NCI-H146 (cell line): ENCODE measurements at places on chromosomes 16 and 17.

GRCh38 chr17:77366558-77367245 lies 225.9 kb downstream of the SEC14L1 start:
- no peak for DNase-seq

GRCh38 chr16:49588026-49588425 lies 214.4 kb downstream of the C16orf78 start:
- no peak for DNase-seq

- DNase-seq: no peak
Observed at GRCh38 chr16:22027633-22028032, 19.7 kb downstream of the MOSMO start.

DNA sequence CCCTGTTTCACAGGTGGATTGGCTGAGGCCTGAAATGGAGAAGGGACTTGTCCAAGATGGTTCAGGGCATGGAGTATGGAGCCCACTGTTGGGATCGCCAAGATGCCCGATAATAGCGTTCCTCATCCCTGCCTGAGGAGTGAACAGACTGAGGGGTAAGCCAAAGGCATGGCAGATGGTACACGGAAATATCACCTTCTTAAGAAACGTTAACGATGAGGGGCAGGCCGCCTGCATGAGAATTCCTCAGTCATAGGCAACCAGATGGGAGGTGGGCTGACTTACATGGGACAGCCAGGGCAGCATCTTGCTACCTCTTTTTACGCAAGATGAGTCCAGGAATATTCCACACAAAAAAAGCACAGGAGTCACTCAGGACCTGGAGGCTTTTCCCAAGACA lies 188.1 kb downstream of the CCDC182 start:
- no peak for DNase-seq

GRCh38 chr17:33152783-33153182 lies 140.3 kb downstream of the ASIC2 start:
- no peak for DNase-seq

DNA sequence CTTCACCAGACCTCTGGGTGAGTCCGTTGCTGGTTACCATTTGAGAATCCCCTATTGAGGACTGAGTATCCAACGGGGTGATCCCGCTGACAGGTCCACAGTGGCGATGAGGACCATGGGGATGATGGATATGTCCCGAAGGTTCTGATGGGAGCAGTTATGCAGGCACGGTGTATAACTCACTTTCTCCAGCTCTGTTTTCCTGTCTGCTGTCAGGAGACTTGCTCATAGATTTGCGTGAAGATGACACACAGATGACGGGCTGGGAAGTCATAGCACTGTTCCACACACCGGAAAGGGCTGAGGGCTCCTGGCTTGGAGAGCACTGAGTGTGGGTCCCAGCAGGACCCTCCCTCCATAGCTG lies 22.2 kb upstream of the ADCY7 start:
- no peak for DNase-seq

- no peak for DNase-seq
Observed at GRCh38 chr16:88805340-88805715, 1.7 kb downstream of the CDT1 start.

GRCh38 chr16:56977823-56978430 lies 11.4 kb upstream of the NLRC5 start:
- DNase-seq: no peak

DNA sequence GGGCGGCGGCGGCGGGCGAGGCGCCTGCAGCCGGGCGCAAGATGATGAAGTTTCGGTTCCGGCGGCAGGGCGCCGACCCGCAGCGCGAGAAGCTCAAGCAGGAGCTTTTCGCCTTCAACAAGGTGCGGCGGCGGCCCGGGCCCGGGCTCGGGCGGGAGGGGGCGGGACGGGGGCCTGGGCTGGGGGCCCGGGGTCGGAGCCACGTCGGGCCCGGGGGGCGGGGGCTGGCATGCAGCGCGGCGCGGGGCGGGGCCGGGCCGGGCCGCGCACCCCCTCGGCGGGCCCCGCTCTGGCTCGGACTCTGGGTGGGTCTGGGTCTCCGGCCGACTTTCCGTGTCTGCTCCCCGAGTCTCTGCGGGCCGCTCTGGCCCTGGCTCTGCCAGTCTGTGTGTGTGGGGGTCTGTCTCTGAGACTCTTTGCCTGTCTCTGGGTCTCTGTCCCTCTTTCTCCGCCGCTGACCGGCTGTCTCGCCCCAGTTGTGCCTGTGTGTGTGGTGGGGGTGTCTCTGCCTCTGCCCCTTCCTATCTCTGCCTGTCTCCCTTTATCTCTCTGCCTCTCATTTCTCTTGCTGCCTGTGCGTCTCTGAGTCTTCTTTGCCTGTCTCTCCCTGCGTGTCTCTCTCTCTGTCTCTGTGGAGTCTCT lies 328 bp downstream of the LLGL1 start:
- no peak for DNase-seq

DNA sequence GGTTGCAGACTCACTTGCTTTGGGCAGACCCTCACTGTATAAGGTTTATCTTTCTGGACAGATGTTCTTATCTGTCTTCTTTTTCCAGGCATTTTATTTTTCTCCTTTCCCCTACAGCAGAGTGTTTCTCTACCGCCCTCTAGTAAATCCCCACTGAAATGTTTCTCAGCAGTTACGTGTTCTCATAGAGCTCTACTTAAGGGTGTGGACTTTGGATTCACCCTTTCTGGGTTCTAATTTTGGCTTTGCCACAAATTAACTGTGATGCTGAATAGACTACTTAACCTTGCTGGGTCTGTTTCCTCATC lies 2.0 kb downstream of the ADAT1 start:
- peak; percentile 0 for DNase-seq

- DNase-seq: no peak
Observed at GRCh38 chr16:58727028-58727781, 6.9 kb downstream of the GOT2 start.

DNA sequence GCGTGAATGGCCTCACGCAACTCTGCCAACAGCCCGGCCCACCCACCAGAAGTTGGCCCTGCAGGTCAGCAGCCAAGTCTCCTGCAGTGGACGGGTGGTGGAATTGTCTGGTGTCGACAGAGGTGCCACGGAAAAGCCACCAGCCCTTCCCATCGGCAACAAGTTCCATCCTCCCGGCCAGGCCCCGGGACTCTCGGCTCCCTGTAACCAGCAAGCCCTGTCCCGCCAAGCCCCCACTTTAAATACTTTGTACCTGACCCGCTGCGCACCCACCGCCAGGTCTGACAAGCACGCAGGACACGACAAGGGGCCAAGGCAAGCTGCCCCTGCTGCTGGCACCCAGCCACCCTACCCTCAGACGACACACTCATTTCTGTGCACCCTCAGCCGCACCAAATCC lies 100.8 kb downstream of the RBFOX3 start:
- DNase-seq: no peak

- DNase-seq: peak; percentile 55
Observed at GRCh38 chr17:6450926-6451832, 6.9 kb downstream of the PIMREG start.

- DNase-seq: no peak
Observed at GRCh38 chr16:70438585-70438968, 323 bp downstream of the ST3GAL2 start.

DNA sequence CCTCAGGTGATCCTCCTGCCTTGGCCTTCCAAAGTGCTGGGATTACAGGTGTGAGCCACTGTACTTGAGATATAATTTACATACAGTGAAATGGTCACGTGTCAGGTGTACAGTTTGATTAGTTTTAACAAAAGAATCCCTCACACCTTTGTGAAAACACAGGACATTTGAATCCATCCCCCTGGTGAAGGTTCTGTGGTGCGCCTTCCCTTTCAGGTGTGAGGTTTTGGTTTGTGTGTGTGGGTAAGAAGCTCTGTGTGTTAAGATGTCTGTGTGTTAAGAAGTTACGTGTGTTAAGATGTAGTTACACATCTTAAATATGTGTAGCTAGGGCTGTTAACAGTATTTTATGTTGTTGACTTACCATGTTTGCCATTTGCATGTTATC lies 4.4 kb downstream of the SEC14L1 start:
- no peak for DNase-seq

GRCh38 chr16:57663917-57664661 lies 4.0 kb upstream of the ADGRG3 start:
- DNase-seq: no peak

DNA sequence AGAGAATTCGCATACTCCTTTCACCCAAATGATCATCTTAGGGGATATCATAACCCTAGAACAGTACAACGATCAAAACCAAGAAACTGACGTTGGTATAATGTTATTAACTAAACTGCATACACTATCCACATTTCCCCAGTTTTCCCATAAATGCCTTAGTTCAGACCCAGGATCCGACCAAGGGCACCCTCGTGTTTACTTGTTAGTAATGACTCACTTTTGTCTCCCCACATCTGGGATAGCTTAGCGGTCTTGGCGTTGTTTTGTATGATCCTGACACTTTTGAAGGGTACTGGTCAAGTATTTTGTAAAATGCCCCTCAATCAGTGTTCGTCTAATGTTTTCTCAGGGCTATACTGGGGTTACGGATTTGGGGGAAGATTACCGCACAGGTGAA lies 8.0 kb downstream of the HS3ST3A1 start:
- no peak for DNase-seq

GRCh38 chr17:58153046-58153445 lies 4.9 kb downstream of the OR4D1 start:
- no peak for DNase-seq

- no peak for DNase-seq
Observed at GRCh38 chr17:66364508-66364907, 62.1 kb downstream of the PRKCA start.

DNA sequence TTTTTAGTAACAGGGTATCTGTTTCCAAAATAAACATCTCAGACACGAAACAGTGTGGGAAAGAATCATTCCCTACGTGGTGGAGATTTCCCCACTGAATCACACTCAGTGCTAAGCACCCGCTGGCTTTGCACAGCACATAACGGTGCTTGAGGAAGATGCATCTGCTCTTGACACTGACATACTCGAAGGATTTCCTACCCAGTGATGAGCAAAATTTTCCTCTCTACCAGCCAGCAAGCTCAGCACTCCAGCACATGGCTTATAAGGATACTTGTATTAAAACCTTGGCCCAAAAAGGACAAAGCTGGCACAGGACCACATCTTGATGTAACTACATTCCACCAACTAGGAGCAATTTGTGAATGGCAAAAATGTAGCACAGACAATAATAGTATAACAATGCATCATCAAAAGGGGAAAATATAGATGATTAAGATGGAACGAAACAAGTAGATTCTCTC lies 59.0 kb downstream of the ANKFY1 start:
- no peak for DNase-seq

- peak; percentile 42 for DNase-seq
Observed at GRCh38 chr16:84117494-84117843, 727 bp upstream of the MBTPS1 start.

GRCh38 chr16:78425281-78425680 lies 325.8 kb downstream of the WWOX start:
- DNase-seq: no peak

DNA sequence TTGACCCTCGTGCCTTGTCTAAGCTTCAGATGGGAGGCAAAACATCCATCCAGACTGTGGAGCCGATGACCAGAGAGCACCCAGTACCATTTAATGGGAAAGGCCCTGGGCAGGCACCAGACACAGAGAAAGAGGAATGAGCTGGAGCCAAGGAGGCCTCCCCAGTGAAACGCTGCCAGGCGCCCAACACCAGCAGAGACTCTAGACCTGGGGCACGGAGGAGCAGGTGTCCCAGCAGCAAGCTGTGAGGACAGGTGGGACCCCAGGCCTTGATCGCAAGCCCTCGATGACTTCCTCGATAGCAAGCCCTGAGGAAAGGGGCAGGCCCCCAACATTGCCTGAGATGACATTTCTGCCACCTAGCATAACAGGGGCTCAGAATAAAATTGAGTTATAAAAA lies 62.2 kb upstream of the SIAH1 start:
- DNase-seq: no peak

GRCh38 chr17:67198131-67198530 lies 46.9 kb downstream of the HELZ start:
- no peak for DNase-seq

- DNase-seq: no peak
Observed at GRCh38 chr16:35664091-35664693, 2204.8 kb downstream of the TP53TG3F start.

DNA sequence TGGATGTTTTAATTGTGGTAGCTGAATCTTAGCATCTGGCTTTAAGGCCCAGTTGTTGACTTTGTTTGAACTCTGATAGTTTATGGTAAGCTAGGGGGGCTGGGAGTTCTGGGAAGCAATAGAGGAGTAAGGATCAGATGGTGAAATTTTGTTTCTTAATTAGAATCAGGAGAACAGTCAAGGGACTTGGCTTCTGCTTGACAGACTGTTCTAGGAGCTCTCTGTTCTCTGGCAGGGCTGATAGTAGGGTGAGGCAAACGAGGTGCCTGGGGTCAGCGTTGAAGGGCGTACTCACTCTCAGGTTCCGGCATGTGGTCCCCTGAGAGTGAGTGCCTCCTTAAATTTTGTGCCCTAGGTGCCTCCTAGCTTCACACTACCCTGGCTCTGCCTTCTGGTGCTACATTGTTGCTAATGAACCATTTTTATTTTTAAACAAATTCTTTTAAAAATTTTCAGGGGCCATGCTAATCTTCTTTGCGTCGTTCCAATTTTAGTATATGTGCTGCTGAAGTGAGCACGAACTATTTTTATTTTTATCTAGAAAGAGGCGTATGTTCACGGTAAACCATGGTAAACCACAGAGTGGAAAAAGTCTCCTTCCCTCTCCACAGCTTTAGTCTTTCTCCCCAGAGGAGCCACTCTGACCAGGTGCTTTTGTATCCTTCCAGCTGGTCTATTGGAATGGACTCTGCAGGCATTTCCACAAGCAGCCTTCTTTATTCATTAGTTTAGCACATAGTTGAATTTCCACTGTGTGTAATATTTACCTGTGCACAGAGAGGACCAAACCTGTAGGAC lies 19.7 kb downstream of the SLC7A6 start:
- no peak for DNase-seq

GRCh38 chr16:29024278-29024677 lies 39.4 kb downstream of the LAT start:
- DNase-seq: no peak

- DNase-seq: peak; percentile 52
Observed at GRCh38 chr17:386141-386876, 33.7 kb upstream of the RPH3AL start.

DNA sequence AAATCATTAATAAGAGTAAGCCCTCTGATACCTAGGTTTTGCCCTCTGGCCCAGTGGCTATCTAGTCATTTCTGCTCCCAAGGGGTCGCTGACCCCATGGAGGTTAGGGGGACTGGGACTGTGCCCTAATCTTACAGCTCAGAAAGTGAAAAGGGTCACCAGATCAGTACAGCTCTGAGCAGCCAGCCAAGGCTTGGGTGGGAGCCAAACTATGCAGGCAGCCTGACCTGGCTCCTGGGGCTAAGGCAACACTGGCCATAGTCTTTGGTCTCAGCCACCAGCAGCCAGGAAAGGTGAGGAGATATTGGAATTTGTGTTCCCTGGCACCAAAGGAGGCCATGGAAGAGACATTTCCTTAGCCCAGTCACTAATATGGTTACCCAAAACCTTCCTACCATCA lies 67.6 kb downstream of the ASIC2 start:
- no peak for DNase-seq

- DNase-seq: peak; percentile 61
Observed at GRCh38 chr16:8721336-8722024, 47.1 kb downstream of the ABAT start.
